ENCODE measurements at places on chromosomes 12 and 14.

DNA sequence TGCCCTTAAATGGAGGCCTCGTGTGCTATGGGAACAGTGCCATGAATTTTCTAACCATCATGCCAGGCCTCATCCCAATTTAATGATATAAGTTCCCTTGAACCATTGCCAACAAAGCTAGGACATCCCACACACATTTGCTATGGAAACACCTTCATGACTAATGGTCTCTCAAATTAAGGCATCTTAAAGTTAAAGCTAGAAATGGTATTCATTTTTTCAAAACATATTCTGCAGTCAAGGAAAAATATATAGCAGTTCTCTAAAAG lies 117.3 kb downstream of the BTG1 start:
- no peak for DNase-seq

GRCh38 chr14:86372402-86372801 lies 842.5 kb downstream of the FLRT2 start:
- DNase-seq: no peak

DNA sequence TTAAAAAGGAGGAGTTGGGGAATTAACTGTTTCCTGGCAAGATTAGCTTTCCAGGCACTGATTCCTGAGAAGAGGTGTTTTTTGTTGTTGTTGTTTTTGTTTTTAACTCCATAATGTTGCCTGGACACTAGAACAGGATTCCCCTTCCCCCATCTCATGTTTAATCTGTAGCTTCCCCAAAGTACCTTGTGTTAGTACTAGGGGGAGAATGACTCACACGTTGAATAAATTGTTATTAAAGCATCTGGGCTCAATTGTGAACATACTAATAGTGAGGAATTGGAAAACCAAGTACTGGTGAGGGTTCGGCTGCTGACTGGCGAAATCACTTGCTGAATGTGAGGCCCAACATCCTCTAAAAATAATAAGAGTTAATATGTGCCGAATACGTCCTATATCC lies 1.3 kb upstream of the GNG2 start:
- DNase-seq: no peak

DNA sequence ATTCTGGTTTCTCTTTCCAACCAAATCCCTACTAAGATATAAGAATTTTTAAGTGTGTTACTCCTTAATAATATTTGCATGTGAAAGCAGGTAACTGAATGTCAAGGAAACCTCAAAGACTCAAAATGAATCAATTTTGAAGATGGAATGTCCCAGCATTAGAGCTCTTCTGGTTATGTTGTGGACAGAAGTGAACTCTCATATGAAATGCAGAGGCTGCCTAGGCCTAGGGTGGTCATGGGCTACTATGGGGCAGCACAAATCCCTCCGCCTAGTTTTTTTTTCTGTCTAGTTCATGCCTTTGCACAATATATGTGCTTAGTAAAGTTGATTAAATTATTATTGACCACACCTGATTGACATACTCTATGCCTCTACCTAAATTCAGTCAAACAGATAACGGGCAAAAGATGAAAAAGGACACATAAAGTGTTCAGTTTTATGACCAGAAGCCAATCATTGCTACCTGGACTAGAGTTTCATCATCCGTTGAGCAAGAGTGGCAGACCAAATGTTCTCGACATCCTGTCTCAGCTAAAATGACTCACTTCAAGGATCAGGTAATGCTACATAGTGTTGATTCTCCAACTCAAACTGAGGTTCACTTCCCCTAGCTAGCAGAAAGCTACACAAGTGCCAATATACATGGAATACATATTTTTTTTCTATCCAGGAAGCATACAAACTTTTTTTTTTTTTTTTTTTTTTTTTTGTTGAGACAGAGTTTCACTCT lies 1211.4 kb downstream of the VRK1 start:
- no peak for DNase-seq

DNA sequence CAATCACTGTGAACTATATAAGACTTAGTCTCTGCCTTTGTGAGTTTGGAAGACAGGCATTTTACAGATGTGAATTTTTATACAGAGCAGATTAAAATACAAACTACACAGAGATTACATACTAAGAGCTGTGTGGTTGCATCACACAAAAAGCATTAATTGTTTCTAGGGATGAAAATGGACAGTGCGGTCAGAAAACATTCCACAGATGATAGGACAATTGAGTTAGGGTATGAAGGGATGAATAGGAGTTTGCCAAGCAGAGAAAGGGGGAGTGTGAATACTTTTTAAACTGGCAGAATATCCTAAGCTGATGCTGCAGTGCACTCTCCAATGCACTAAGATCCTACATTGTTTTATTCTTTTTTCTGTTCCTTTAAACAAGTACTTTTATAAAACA lies 345.8 kb downstream of the VRK1 start:
- DNase-seq: no peak

- peak; percentile 6 for DNase-seq
Measured at GRCh38 chr14:76348898-76349297, 27.0 kb upstream of the ESRRB start.

GRCh38 chr12:123621619-123622530 lies 11.6 kb downstream of the EIF2B1 start:
- no peak for DNase-seq

GRCh38 chr12:65168681-65169319 lies 583 bp upstream of the LEMD3 start:
- DNase-seq: no peak

- no peak for DNase-seq
Measured at GRCh38 chr12:112153893-112154219, 28.5 kb downstream of the TRAFD1 start.

- DNase-seq: no peak
Measured at GRCh38 chr14:21902561-21903181, 229.1 kb upstream of the OR4E1 start.

DNA sequence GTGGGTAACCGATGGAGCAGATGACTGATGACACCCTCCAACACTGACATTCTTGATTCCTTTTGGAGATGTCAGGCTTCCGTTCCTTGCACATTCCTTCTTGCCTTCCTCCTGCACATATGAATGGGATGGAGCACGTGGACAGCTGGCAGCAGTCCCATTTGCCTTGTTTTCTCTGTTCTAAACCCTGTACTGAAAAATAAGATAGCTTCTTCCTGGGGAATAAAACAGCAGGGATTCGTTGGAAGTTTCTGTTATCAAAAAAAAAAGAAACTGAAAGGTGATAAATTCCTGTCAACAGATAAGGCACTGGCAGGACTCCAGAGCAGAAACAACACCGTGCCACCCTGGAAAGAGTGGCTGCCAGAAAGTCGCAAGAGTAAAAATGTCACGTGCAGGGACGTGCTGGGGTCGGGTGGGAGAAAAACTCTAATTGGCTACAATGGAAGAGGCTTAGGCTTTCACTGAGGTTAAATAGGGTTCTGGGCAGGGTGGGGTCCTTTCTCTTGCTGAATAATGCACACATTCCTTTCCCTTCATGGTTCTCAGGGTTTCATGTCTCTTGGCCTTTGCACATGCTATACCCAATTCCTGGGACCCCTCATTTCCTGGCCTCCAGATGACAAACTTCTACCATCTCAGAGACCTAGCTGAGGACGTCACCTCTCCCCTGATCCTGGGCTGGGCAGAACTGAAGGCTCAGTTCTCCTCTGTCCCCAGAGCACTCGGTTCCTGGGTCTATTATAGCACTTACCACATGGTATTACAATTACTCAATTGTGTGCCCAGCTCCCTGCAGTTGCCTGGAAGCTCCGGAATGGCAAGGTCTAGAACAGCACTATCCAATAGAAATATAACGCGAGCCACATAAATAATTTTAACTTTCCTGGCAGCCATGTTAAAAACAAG lies 7.0 kb upstream of the NUAK1 start:
- no peak for DNase-seq

- no peak for DNase-seq
Measured at GRCh38 chr12:45350861-45351260, 135.0 kb downstream of the ANO6 start.

GRCh38 chr12:45553204-45553603 lies 176.3 kb upstream of the ARID2 start:
- DNase-seq: no peak

GRCh38 chr12:86741531-86741930 lies 485.3 kb upstream of the MGAT4C start:
- DNase-seq: no peak

GRCh38 chr12:106415134-106415533 lies 57.6 kb downstream of the POLR3B start:
- no peak for DNase-seq

DNA sequence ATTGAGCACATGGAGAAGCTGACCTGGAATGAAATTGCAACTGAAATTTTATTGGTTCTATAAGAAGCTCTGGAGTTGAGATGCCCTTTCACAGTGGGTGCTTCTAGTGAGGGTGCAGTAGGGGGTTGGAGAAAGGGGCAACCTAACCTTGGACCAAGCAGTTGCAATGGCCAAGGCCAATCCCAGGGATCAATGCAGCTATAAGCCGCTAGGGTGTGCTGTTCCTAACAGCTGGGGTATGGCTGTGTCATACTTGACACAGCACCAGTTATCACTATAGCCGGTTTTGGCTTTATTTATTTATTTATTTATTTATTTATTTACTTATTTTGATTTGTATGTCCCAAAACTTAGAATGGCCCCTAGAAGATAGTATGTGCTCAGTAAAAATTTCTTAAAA lies 505.9 kb downstream of the FLRT2 start:
- DNase-seq: no peak

GRCh38 chr12:42284876-42285275 lies 41.0 kb downstream of the ZCRB1 start:
- DNase-seq: no peak

DNA sequence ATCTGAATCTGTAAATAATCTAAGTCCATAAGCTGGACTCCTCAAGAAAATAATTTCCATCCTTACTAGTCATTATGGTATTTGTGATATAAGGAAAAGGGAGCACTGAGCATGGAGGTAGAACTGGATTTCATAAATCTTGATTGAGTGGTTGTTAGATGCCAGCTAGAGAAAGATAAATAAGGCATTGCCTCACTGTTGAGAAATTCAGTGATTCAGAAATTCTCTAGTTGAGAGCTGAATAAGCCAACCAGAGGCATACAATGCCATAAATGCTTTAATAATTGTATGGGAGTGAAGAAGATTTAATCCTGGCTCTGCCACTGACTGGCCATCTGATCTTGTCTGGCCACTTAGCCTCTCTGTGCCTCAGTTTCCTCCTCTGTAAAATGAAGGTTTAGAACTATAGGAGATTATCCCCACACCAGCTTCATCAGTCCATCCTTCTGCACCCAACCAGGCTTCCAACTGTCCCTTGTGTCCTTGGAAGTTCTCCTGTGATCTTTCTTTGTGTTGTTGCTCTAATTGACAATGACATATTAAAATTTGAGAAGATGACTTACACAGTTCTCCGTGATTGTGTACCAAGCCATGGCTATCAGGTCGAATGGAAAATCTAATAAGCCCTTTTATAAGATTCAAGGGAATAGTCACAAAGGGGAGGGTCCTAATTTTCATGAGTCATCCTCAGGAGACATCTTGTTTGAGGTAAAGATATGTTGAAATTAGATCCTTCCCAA lies 394.3 kb downstream of the EGLN3 start:
- no peak for DNase-seq

GRCh38 chr14:39912192-39913100 lies 480.2 kb upstream of the FBXO33 start:
- DNase-seq: no peak

- no peak for DNase-seq
Measured at GRCh38 chr12:28027947-28028724, 55.6 kb upstream of the PTHLH start.

DNA sequence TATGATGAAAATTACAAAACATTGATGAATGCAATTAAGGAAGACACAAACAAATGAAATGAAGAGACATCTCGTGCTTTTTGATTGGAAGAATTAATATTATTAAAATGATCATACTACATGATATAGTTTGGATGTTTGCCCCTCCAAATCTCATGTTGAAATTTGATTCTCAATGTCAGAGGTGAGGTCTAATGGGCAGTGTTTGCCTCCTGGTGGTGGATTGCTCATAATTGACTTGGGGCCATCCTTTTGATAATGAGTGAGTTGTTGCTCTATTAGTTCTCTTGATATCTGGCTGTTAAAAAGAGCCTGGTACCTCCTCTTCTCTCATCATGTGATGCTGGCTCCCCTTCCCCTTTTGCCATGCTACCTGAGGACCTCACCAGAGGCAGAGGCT lies 56.7 kb downstream of the CD163L1 start:
- no peak for DNase-seq

DNA sequence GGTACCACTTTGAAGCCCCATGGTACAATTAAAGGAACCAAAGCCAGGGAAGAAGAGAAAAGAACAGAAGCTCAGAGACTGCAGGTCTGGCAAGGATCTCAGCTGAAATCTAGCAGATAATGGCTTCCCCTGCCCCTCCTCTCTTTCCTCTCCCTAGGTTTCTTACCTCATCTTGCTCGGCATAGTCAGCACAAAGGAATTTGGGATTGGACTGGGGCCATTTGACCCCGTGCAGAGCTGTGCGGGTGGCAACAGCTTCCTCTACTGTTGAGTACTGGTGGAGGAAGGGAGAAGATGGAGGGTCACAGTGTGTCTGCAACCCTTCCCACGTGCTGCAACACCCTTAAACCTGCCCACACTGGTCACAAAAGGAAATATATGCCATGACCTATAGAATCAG lies 4.7 kb upstream of the CDH24 start:
- peak; percentile 70 for DNase-seq

DNA sequence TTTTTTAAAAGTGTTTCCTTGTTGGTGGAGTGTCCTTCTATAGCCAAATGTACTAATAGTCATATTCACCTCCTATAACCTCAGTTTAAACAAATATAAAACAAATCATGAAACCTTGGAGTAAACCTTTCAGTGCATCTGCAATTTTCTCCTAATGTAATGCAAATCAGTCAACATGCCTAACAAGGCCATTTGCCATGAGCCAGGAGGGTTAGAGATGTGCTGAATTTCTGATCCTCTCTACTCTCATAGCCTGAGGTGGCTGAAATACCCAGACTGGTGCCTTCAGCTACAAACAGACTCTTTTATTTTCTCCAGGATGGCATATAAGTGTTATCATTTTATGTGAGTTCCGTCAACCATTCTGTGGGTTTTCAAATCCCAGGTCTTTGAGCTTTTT lies 908.1 kb downstream of the GALC start:
- no peak for DNase-seq

DNA sequence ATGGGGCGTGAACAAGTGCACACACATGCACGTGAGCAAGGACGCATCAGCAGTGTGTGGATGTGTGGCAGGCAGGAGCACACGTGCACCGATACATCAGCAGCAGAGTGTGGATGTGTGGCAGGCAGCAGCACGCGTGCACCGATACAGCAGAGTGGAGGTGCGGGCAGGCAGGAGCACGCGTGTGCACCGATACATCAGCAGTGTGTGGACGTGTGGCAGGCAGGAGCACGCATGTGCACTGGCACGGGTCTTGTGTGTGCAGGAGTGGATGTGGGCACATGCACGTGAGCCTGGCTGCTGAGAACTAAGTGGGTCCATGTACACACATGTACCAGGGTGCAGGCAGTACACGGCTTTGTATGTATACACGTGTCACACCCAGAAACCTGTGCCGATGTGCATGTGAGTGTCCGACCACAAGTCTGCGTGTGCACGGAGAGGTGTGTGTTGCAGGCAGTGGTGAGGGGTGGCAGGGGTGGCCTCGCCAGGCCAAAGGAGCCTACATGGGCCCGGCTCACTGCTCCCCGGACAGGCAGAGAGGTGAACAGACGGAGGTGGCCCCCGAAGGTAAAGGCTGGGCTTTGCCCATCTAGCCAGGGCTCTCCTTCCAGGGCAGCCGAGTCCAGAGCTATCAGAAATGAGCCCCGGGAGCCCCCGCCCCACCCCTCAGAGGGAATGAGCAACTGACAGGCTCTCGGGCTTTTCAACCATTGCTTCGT lies 53.9 kb downstream of the RFLNA start:
- no peak for DNase-seq
